ENCODE measurements at places on chromosomes 7 and 10.

DNA sequence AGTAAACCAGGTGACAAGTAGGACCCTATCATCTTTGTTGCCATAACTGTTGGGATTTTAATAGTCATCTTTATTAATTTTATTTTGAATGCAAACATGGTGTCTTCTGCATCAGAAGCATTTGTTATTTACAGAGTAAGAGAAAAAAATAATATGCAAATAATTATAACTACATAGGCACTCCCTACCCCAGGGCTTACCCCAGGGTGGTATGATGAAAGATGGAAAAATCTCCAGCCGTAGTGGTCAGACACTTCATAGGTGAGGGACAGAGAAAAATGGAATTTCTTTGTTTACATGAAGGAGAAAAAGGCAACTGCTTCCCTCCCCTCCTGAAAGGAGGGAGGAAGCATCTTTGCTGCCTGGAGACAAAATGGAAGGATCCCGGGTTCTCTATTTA lies 29.7 kb downstream of the STOX1 start:
- no peak for DNase-seq

DNA sequence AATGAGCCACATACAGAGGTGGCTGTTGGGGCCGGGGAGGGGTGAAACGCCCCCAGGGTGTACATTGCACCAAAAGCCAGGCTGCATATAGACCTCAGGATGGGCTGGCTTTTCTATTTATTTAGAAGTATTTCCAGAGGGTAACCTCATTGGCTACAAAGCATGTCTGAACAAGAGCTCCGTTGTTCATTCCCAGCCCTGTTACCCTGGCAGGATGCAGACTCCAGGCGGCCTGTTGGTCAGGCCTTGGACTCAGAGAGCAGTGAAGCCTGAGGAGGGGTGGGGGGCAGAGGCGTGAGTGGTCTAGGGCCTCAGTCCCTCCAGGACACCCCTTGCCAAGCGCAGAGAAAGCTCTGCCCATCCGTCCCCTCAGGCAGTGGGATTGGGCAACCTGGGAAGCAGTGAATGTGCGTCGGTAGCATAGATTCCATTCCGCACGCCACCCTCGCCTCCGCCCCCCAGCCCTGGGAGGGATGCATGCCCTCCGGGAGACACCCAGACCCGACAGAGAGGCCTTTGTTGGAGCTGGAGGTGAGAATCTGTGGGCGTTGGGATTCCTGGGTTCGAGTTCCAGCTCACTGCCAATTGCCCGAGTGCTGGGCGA lies 41.9 kb downstream of the TCF7L2 start:
- DNase-seq: no peak

GRCh38 chr7:129785685-129786514 lies 166.9 kb downstream of the UBE2H start:
- DNase-seq: no peak

- no peak for DNase-seq
Measured at GRCh38 chr7:79304711-79305110, 148.8 kb downstream of the MAGI2 start.

GRCh38 chr7:96671854-96672253 lies 37.8 kb downstream of the SEM1 start:
- DNase-seq: no peak
